Ovary (tissue), 10 donors: ENCODE measurements at places on chromosomes 5 and 9. TPM values are rescaled to one million over a fixed set of nuclear protein-coding genes. Genes with fewer than 3 reads are reported as not detected.

GRCh38 chr9:80842389-80842788, 847.0 kb downstream of the TLE1 start:
- no peaks in the 10 kb centered on the region for H3K36me3 ChIP-seq
- no peak overlapping the region for H3K27ac ChIP-seq
- peaks cover 4% of the 10 kb centered on the region for H3K4me1 ChIP-seq

GRCh38 chr5:83378624-83379289, 92.8 kb upstream of the VCAN start:
- H3K27ac ChIP-seq, result no peak overlapping the region
- peaks cover 2% of the 10 kb centered on the region for H3K4me1 ChIP-seq
- no peaks in the 10 kb centered on the region for H3K36me3 ChIP-seq

The IRX1 gene
- total RNA-seq, result not detected

DNA sequence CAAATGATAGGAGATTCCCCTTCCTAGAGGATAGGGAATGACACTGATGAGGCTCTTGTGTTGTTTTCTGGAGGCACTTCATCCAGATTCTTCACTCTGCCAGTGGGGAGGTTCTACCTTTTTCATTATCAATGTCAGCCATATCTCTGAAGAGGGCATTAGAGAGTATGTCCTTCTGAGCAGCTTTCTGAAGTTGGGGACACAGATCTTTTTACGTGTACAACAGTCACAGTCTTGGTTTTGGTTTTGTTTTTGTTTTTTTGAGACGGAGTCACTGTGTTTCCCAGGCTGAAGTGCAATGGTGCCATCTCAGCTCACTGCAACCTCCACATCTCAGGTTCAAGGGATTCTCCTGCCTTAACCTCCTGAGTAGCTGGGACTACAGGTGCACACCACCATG, 22.6 kb downstream of the CENPH start:
- H3K4me1 ChIP-seq, result no peaks in the 10 kb centered on the region
- no peak overlapping the region for H3K4me3 ChIP-seq
- H3K36me3 ChIP-seq, result no peaks in the 10 kb centered on the region
- no peak for DNase-seq

- peak overlapping the region; percentile 45 for H3K4me3 ChIP-seq
- H3K27ac ChIP-seq, result no peak overlapping the region
- no peaks in the 10 kb centered on the region for H3K36me3 ChIP-seq
- H3K27me3 ChIP-seq, result no peaks in the 10 kb centered on the region
- peaks cover 4% of the 10 kb centered on the region for H3K4me1 ChIP-seq
- no peak for DNase-seq
These were observed 859 bp downstream of the RETREG1 start for GRCh38 chr5:16615741-16616535.

The BHMT2 gene
- 7.9 TPM for total RNA-seq

DNA sequence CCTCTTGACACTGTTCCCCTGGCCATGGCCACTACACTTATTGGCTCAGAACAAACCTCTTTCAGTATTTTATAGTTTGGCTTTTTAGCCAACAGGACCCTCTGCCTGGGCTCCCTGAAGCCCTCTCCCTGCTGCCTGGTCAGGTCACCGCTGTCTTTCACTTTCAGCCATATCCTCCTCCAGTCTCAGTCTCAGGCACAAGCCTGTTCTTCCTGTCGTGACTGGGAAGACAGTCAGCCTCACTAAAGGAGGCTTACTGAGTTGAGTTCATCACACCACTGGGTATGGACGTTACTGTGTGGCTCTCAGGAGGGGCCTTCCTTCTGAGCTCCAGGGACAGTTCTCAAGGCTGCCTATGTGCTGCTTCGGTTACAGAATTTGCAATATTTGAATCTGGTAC, 2.0 kb downstream of the QSOX2 start:
- DNase-seq, result no peak
- H3K4me1 ChIP-seq, result peaks cover 8% of the 10 kb centered on the region

- no peaks in the 10 kb centered on the region for H3K4me1 ChIP-seq
- H3K4me3 ChIP-seq, result no peak overlapping the region
- DNase-seq, result no peak
- H3K36me3 ChIP-seq, result no peaks in the 10 kb centered on the region
These were observed 28.2 kb downstream of the YIPF5 start for GRCh38 chr5:144142139-144142823.

The SH3RF2 gene
- total RNA-seq, result 2.2 TPM

DNA sequence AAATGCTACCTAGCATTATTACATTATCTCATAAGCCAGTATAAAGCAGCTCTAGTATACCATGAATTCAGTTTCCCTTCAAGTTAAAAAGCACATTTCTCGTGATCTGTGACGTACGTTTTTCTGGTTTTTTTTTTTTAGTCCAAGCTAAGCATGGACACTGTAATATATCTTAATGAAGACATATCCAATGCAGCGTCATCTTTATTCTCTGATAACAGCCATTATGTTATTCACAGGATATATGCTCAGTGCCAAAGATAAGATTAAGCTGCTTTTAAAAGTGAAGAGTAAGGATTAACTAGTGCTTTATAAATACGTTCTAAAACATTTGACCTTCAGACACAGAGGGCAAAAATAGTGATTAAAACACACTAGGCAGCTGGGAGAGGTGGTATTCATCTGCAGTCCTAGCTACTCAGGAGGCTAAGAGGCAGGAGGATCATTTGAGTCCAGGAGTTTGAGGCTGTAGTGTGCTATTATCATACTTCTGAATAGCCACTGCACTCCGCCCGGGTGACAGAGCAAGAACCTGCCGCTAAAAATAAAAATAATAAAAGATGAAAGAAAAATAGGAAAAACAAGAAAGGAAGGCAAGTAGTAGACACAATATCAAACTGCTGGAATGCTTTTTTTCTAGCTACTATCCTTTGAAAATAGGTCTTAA, 7.7 kb downstream of the CSNK1A1 start:
- no peak for DNase-seq
- no peaks in the 10 kb centered on the region for H3K36me3 ChIP-seq
- H3K4me3 ChIP-seq, result no peak overlapping the region
- peaks cover 19% of the 10 kb centered on the region for H3K4me1 ChIP-seq
- no peaks in the 10 kb centered on the region for H3K27me3 ChIP-seq

DNA sequence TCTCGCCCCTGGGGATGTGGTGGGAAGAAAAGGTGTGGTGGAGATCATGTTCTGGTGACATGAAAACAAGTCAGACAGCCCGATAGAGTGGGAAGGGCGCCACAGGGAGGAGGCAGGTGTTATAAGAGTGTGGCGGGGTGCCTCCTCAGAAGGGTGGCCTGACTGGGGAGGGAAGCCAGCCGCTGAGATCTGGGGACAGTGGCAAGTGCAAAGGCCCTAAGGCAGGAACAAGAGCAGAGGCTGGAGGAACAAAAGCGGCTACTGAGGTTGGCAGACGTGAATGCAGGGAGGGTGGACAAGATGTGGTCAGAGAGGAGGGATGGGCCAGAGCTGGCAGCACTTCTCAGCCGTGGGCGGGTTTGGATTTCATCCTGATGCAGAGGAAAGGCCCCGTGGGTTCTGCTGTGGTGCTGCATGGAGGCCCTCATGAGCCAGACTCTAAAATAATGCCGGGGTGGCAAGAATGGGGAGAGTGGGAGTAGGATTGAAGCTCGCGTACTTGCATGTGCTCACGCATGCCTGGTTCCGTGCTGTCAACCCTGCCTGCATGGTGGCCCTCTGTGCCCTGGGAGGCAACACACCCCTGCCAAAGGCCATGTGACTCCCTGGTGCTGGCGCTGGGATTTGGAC, 89.2 kb downstream of the MVB12B start:
- H3K4me3 ChIP-seq, result no peak overlapping the region
- H3K4me1 ChIP-seq, result no peaks in the 10 kb centered on the region
- no peaks in the 10 kb centered on the region for H3K27me3 ChIP-seq

GRCh38 chr9:98657897-98658296, 50.8 kb downstream of the GABBR2 start:
- no peaks in the 10 kb centered on the region for H3K4me1 ChIP-seq
- DNase-seq, result no peak
- H3K4me3 ChIP-seq, result no peak overlapping the region
- H3K27ac ChIP-seq, result no peak overlapping the region
- no peaks in the 10 kb centered on the region for H3K36me3 ChIP-seq

- no peaks in the 10 kb centered on the region for H3K27me3 ChIP-seq
- peak; percentile 46 for DNase-seq
- peaks cover 2% of the 10 kb centered on the region for H3K4me1 ChIP-seq
- H3K36me3 ChIP-seq, result no peaks in the 10 kb centered on the region
- H3K27ac ChIP-seq, result no peak overlapping the region
These were observed 18.8 kb downstream of the GLE1 start for GRCh38 chr9:128523199-128523925.

DNA sequence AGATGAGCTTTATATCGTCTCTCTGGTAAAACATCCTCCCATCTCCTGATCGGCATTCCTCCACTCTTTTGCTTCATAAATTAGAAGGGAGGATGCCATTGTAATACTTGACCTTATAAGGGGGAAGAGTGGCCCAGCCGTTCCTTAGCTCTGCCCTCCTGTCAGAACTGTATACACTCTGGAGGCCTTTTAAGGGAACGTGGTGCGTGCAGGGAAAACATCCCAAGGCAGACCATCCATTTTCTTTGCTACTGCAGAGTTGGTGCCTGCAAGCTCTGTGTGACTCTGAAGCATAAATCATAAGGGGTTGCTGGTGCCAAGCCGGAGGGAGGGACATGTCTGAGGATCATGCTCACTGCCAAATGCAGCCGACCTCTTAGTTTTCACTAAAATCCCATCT, 90.4 kb downstream of the PGM5 start:
- H3K4me1 ChIP-seq, result no peaks in the 10 kb centered on the region
- no peaks in the 10 kb centered on the region for H3K36me3 ChIP-seq
- no peaks in the 10 kb centered on the region for H3K27me3 ChIP-seq
- no peak overlapping the region for H3K27ac ChIP-seq
- peak; percentile 38 for DNase-seq

The ZBED3 gene
- 15.9 TPM for total RNA-seq

DNA sequence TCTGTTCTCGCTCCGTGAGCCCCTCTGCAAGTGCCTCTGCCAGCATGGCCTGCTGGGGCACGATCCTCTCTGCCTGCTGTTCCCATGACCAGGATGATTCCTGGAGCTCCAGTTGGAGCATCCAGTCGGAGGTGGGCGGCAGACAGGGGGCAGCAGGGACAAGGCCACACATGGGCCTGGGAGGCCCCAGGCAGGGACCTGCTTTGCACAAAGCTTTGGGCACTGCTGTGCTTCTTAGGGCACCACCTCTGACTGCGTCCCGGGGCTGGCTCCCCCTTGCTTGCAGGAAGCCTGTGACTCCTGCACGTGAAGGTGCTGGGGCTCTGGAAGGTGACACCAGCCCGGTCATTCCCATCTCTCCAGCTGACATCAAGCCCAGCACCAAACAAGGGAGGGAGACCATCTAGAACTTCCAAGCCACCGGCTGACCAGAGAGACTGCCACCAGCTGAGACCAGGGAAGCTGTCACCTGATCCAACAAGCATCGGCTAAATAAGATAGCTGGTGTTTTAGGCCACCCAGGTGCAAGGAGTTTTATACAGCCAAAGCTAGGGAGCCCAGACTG, 174.8 kb upstream of the FOXD4L5 start:
- H3K27me3 ChIP-seq, result no peaks in the 10 kb centered on the region
- DNase-seq, result no peak
- no peaks in the 10 kb centered on the region for H3K36me3 ChIP-seq

DNA sequence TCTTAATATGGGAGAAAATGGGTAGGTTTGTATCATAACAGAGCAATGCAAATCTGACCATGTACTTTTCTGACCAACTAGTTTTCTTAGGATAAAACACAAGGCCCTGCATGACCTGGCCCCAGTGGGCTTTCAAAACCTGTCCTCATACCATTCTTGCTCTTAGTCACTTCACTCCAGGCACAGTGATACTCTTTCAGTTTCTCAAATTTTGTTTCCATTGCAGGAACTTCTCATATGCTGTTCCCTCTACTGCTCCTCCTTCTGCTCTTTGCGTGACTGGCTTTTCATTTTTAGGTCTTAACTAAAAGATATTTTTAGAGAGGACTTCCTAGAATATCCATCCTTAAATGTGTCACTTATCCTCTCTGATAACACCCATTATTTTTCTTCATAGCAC, 112.4 kb downstream of the INIP start:
- H3K27me3 ChIP-seq, result no peaks in the 10 kb centered on the region
- H3K4me3 ChIP-seq, result no peak overlapping the region
- no peak overlapping the region for H3K27ac ChIP-seq

The SV2C gene
- 0.51 TPM for total RNA-seq

DNA sequence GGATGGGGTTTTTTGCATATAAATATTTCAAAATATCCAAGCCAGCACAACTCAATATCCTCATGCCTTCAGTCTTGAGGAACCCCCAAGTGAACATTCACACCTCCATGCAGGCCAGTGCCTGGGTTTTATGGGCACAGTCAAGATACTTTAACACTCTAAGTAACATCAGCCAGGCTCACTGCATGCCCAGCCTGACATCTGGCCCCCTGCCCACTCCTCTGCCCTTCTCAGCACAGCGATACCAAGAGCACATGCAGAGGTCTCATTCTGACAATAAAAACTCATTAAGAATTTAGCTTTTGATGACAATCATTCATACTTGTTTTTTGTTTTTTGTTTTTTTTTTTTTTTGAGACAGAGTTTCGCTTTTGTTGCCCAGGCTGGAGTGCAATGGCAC, 250.0 kb downstream of the CWC27 start:
- H3K36me3 ChIP-seq, result no peaks in the 10 kb centered on the region
- H3K4me1 ChIP-seq, result peaks cover 2% of the 10 kb centered on the region
- DNase-seq, result no peak
- H3K4me3 ChIP-seq, result no peak overlapping the region
- H3K27ac ChIP-seq, result no peak overlapping the region
- H3K27me3 ChIP-seq, result no peaks in the 10 kb centered on the region

The N4BP3 gene
- total RNA-seq, result 0.48 TPM

GRCh38 chr9:135692410-135692809, 6.9 kb downstream of the SOHLH1 start:
- H3K36me3 ChIP-seq, result no peaks in the 10 kb centered on the region
- H3K27ac ChIP-seq, result no peak overlapping the region
- DNase-seq, result no peak
- H3K27me3 ChIP-seq, result no peaks in the 10 kb centered on the region

The FOXD4L6 gene
- total RNA-seq, result not detected

DNA sequence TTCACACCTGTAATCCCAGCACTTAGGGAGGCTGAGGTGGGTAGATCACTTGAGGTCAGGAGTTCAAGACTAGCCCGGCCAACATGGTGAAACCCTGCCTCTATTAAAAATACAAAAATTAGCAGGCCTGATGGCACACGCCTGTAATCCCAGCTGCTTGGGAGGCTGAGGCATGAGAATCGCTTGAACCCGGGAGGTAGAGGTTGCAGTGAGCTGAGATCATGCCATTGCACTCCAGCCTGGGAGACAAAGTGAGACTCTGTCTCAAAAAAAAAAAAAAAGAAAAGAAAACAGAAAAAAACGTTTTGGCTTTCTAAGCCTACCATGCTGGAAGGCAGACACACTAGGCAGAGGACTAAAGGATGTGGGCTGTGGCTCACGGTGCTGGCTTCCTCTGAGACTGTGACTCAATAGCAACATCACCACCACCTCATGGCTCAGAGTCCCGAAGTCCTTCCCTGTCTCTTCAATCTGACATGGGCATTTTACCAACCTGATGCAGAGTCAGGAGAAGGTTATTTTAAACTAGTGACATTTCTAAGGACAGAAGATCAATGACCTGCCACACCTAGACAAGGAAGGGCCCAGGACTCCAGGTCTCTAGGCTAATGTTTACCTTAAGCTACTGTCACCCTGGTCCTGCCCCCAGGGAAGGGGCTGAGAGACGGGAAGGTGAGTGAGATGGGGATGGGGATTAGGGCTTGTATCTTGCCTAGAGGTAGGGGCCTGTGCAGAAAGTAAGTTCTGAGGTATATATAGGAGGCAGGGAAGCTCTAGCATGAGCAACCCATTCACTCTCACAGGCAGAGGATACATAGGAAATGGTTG, 3.7 kb downstream of the ECSCR start:
- H3K36me3 ChIP-seq, result no peaks in the 10 kb centered on the region
- no peak overlapping the region for H3K27ac ChIP-seq
- no peak overlapping the region for H3K4me3 ChIP-seq
- H3K27me3 ChIP-seq, result no peaks in the 10 kb centered on the region
